Adipocyte (in vitro differentiated cells): ENCODE measurements at places on chromosomes 1 and 21.
A peak's percentile ranks its signal among the peaks of the same experiment; 100 is the strongest.

GRCh38 chr1:63969441-63969901 is 195.7 kb downstream of the ROR1 start:
- no peak for DNase-seq

- DNase-seq: peak; percentile 50
Measured at GRCh38 chr1:147496571-147497210, 44.6 kb upstream of the BCL9 start.

- no peak for DNase-seq
Measured at GRCh38 chr1:67308136-67308535, 463 bp downstream of the IL12RB2 start.

DNA sequence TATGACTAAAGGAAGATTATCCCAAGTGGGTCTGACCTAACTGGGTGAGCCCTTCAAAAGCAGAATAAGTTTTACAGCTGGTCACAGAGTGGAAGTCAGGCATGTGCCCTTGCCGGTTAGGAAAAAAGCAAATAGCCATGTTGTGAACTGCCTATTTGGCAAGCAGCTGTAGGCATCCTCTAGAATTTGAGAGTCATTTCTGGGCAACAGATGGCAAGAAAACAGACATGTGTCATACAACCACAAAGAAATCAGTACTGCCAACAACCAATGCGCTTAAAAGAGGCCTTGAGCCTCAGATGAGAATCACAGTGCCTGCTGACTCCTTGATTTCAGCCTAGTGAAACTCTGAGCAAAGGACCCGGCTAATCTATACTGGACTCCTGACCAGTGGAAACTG is 26.8 kb downstream of the LRRC53 start:
- no peak for DNase-seq

GRCh38 chr21:34971656-34972055 is 77.4 kb downstream of the RUNX1 start:
- DNase-seq: no peak

GRCh38 chr1:202551683-202552082 is 158.6 kb downstream of the SYT2 start:
- DNase-seq: peak; percentile 9

GRCh38 chr1:211305044-211305443 is 21.6 kb upstream of the TRAF5 start:
- peak; percentile 58 for DNase-seq

- no peak for DNase-seq
Measured at GRCh38 chr21:38842079-38842478, 36.4 kb downstream of the ETS2 start.

DNA sequence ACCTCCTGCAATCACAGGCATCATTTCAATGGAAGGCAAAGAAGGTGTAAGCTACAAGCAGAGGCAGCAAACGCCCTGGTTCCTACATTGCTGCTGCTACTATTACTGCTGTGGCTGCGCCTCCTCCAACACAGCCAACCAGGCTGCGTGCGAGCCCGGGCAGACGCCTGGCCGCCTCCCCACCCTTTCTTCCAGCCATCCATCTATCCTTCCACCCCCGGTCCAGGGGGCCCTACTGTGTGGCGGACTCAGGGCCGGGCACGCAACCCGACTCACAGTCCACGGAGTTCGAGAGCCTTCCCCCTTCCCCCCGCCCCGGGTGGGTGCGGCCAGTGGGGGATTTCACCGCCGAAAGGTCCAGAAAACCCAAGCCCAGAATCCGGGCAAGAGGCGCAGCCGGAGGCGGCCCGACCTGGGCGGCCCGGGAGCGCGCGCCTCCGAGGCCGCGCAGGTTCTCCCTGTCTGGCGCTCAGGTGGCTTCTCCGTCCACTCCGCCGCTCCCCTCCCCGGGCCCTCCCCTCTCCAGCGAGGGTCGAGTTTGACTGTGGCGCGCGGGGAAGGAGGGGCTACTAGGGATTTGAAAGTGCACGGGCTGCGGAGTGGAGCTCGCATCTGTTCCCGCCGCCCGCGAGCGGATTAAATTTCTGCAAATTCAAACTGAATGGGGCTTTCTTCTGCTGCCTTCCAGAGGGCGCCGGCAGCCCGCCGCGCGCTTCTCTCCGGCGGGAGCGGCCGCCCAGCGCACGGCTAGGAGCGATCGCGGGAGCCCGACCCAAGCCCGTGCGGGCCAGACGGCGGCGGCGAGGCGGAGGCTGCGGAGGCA is at the start of gene HUNK:
TSS of gene HUNK (plus strand) at position 569 of the 823 bp plus-strand sequence. CDS start 655 bp downstream, outside the sequence.
- DNase-seq: peak; percentile 76

GRCh38 chr1:64877151-64877550 is 89.2 kb downstream of the JAK1 start:
- no peak for DNase-seq

- peak; percentile 75 for DNase-seq
Measured at GRCh38 chr1:75632350-75632949, 21.5 kb upstream of the SLC44A5 start.

DNA sequence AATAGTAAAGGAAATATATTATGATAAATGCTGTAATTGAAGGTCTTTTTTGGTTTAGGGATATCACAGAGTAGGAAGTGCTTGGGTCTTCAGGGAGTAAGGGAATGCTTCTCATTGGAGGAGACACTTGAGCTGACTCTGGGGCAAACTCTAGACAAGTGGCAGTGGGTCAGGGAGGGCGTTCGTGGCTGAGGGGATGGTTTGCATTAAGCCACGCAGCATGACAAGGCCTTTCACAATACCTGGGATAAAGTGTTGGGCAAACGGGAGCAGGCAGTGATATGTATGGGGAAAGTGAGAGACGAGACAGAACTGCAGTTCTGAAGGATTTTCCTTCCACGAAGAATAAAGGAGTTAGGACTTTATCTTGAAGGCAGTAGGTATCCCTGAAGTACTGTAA is 109.0 kb downstream of the PATJ start:
- DNase-seq: no peak

GRCh38 chr1:77218477-77219165 is 609 bp downstream of the PIGK start:
- peak; percentile 58 for DNase-seq

DNA sequence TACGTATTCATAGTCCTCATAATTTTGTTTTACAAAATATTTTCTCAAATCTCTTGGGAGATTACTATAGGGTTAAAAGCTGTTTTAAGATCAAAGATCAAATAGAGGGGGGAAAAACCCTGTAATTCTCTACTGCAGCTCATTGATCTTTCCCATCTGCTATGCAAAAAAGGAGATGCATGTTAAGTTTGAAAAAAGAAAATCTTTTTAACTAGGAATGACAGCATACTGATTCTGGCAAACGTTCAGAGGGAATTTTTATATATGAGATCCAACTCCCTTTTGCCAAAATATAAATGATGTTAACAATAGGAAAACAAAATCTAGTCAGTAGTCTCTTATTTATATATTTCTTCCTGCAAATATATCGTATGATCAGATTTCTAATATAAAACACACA is 69.1 kb downstream of the SMYD3 start:
- no peak for DNase-seq

GRCh38 chr1:81484284-81484683 is 316.4 kb upstream of the ADGRL2 start:
- DNase-seq: no peak
